ENCODE measurements at places on chromosomes 1 and 21. TPM values are rescaled to one million over a fixed set of nuclear protein-coding genes. Genes with fewer than 3 reads are reported as not detected.

The TENT5C gene
- total RNA-seq = 11.2 TPM

DNA sequence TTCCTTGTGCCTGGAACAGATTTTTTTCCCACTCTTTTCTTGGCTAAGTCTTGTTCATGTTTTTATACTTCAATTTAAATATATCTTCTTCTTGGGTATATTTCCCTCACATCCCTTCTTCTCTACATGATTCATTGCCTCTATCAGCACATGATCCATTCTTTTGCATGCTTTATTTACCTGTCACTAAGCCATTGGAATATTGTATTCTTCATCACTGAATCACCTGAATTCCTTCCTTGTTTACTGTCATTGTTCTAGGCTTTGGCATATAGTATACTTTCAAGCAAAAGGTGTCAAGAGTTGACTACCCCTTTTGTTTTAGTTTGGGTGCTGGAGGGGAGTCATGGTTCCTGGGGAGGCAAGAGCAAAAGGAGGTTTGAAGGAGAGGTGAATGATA, 464.5 kb upstream of the LRRC7 start:
- no peak for DNase-seq

DNA sequence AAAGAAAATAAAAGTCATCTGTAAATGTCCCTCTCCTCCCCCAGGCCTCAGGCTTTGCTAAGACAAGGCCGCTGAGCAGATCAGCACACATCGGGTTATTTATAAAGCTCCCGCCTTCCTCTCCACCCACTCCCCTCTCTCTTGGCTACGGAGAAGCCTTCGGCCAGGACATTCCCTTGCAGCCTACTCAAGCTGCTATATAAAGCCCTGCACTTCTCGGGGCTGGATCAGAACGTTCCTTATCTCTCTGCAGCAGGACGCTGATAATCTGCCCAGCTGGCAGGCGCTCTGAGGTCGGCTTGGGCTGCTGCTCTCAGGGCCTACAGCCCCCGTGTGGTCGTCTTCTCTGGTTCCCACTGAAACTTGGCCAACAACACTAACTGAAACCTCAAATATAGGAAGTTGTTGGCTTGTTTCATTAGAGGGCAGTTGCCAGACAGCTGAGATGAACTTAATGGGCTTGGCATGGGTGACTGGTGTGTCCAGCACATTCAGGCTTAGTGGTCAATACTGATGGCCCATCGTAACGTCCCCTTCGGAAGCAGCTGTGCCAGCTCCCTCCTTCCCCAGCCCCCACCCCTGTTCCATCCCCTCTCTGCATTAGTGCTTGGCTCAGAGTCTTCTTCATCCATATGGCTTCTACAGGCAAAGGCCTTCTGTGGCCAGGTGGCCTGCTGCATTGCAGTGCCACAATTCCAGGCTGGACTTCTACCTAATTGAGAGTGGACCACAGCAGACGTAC, 64.6 kb downstream of the IER5 start:
- no peak for DNase-seq

DNA sequence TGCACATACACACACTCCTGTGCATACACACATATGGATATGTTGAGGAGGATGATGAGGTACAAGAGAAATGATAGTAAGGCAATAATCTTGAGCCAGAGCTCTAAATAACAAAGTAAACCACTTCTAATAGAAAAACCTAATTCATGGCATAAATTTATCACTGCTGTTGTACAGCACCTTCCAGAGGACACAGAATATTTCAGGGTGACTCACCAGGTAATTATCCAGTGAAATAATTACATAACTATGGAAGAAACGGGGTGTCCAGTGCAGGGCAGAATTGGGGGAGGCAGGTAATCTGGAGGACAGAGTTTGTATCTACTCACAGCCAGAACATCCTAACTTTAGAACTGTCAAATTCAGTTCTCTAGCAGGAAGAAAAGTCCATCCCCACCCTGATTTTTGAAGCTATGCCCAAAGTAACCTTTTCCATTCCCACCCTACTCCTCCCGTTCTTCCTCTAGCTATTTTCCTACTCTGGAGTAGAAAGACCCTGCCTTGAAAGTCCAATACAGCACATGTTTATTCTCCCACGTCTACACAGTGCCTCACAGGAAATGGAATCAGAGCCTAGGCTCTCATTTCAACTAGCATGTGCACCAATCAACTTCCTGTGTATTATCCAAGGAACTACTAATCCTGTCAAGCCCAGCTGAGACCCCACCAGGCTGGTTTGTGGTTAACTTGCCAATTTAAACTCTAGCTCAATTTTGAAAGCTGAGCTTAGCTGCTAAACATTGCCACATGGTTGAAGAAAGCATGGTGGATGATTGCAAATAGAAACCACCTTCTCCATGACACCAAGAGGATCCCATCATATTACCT, 96.6 kb downstream of the PTPN14 start:
- DNase-seq = no peak

DNA sequence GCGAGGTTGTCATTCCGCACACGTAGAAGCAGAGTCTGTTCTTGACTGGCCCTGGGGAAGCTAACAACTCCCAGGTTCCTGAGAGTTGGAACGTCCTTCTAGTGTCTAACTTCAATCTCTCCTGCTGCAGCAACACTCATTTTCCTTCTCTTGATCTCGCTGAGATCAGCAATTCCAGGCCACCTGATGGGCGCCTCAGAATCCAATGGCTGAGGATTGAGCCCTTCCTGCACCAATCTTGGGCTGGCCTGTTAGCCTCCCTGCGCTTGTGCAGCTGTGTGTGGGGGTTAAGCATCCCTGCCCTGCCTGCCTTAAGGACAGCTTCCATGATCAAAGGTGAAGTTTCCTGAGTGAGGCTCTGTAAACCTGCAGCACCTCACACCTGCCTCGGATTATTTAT, 87.9 kb downstream of the SYT2 start:
- no peak for DNase-seq

DNA sequence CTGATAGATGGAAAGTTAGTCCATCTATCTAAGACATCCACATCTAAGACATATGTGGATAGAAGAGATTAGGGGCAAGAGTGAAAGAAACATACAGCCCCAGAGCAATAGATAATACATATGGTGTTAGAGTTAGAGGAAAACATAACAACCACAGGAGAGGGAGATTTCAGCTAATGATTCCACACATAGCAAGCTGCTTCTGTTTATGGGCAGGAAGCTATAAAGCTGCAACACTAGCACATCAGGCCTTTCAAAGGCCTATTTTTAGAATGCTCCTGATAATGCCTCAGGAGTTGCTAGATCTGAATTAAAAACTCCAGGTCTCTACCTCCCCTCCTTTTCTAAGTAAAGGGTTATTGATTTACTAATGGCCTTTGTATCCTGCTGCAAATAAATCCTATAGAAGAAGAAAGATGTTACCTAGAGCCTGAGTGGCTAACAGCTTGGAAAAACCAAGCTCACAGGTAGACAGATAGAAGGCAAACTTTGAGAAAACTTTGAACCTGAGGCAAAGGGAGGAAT, 36.1 kb downstream of the BRINP2 start:
- no peak for DNase-seq

GRCh38 chr1:26020941-26021646, 481 bp upstream of the EXTL1 start:
- DNase-seq = no peak

GRCh38 chr1:230143534-230143933, 76.5 kb downstream of the GALNT2 start:
- no peak for DNase-seq

Data from activated naive CD4-positive, alpha-beta T cell treated with anti-CD3 and anti-CD28 coated beads for 36 hours (primary cell).